ENCODE measurements at places on chromosomes 5 and 9.

DNA sequence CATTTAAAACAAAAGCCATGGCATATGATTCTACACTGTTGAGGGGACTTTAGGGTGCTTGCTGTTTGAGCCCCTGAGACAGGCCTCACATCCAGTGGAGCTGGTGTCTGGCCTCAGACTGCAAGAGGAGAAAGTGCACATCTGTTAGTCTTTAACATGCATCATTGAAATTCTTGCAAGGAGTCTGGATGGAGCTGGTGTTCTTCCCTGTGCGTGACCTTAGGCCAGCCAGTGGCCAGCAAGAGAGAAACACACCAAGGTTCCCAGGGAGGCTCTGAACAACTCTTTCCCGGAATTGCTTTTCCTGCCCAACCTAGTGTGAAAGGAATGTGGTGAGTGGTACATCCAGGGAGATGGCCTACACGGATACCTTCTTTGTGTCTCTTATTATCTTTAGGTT, 282.8 kb upstream of the TNC start:
- peak; percentile 93 for DNase-seq

DNA sequence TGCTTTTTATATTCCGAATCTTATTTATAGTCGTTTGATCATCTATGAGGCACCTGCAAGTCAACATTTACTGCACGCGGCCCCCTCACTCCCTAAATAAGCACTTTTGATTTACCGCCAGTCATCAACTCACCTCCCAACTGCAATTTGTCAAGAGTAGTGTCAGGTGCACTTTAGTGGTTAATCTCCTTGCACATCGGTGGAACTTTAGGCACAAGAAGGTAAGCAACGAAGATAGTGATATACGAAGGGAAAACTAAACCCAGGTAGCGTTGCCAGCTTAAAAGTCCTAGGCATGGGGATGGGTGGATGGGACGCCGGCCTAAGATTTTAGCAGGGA, 513 bp upstream of the RNF180 start:
- no peak for DNase-seq

DNA sequence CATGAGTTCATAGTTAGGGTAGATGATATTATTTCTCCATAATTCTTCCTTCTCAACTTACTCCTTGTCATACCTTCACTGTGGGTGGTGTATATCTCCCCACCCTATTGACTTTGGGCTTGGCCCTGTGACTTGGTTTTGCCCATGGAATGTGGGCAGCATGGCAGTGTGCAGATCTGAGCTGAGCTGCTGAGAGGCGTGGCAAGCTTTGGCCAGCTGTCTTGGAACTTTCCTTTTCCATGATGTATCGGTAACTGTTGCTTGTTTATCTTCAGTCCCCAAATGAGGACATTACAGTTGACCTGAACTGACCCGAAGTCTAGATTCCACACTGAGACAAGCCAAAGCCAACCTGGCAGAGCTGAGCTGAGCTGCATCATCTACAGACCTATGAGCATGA, 70.4 kb downstream of the RALGPS1 start:
- DNase-seq = peak; percentile 7

- no peak for DNase-seq
These were observed 76.7 kb upstream of the IL6ST start for GRCh38 chr5:56071470-56071869.

GRCh38 chr9:124929464-124929863, 11.4 kb downstream of the GOLGA1 start:
- DNase-seq = no peak

DNA sequence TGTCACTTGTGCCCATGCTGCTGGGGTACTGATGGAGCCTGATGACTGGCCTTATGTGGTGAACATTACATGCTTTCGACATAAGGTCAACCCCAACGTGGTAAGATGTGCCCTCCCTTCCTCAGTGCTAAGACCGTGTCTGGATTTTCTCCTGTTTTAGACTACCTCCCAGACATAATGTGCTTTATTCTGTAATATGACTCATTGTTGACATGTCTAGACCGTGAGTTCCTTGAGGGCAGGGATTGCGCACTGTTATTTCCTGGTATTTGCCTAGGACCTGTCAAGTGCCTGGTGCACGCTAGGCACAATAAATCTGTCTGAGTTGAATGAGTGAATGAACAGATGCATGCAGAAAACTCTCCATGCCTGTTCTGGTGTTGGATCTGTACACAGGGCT, 346.0 kb downstream of the KDM4C start:
- DNase-seq = no peak

GRCh38 chr5:103904651-103905050, 342.1 kb upstream of the NUDT12 start:
- DNase-seq = no peak

- peak; percentile 36 for DNase-seq
These were observed 395.4 kb upstream of the WWC1 start for GRCh38 chr5:167895899-167896659.

- peak; percentile 5 for DNase-seq
These were observed 37.9 kb upstream of the GABRP start for GRCh38 chr5:170745481-170746071.

GRCh38 chr9:20538956-20539355, 83.3 kb downstream of the MLLT3 start:
- DNase-seq = peak; percentile 46

GRCh38 chr9:33476503-33476902, 2.8 kb upstream of the NOL6 start:
- DNase-seq = no peak

DNA sequence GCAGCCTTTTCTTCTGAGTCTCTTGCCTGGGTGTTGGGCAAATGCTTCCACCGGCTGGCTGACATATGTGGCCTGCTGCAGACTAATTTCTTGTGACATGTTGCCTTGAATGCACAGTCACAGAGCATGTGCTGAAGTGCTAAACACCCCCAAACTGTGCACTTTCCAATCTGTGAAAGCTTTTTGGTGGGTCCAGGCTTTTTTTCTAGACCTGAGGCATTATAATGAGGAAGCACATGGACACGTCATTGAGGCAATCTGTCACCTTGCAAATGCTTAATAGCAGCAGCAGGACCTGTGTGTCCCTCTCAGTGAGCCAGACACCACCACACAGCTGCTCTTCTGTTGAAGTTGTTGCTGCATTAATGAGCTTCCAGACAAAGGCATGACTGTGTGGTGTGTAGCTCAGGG, 274.7 kb downstream of the ELAVL2 start:
- DNase-seq = no peak

GRCh38 chr5:14834584-14835550, 36.7 kb downstream of the ANKH start:
- DNase-seq = no peak

GRCh38 chr9:69715096-69715495, 42.9 kb upstream of the APBA1 start:
- no peak for DNase-seq

DNA sequence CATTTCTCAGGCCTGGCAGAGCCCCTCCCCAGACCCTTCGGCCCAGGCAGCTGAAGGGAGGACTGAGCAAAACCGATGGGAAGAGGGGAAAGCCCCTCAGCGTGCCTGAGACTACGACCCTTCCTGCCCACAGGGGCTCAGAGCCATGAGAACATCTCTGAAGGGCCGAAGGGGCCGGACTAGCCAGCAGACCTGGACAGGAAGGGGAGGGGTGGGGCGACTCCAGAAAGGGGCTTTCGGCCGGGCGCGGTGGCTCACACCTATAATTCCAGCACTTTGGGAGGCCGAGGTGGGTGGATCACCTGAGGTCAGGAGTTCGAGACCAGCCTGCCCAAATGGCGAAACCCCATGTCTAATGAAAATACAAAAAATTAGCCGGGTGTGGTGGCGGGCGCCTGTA, 85.8 kb upstream of the PHYKPL start:
- no peak for DNase-seq

GRCh38 chr5:61667525-61668218, 335.6 kb downstream of the ZSWIM6 start:
- no peak for DNase-seq

- DNase-seq = no peak
These were observed 1379.3 kb upstream of the ACO1 start for GRCh38 chr9:31005086-31005665.

DNA sequence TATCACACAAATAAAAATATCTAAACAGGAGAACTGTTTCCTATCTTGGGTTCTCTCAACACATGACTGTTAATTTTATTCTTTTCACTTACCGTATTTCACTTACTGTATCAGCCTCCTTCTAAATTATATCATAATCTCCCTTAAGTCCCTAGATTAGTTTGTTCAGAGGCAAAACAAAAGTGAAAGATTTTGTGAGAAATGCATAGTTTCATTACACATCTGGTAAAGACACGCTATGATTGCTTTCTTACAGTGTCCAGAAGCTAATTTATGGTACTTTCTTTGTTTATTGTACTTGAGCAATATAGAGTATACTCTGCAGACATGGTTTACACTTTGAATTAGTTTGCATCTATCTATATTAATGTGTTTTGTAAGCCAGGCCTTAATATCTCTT, 159.7 kb upstream of the TLX3 start:
- DNase-seq = no peak

GRCh38 chr9:35646153-35646532, 4.6 kb downstream of the SIT1 start:
- no peak for DNase-seq

DNA sequence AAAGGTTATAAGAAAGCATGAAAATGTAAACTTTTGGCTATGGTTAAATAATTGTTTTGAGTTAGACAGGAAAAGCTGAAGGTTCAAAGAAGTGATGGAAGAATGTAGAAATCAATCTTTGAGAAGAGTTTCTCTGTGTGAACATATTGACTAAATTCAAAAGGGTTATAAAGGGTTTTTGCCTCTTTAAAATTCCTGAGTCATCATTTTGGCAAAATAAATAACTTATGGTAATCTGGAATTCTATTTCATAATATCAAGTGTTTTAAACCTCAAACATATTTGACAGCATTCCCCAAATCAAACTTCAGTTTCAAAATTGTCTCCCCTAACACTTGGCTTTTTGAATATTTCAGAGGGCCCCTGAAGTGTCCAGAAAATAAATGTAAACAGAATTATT, 60.6 kb upstream of the SPINK5 start:
- no peak for DNase-seq

DNA sequence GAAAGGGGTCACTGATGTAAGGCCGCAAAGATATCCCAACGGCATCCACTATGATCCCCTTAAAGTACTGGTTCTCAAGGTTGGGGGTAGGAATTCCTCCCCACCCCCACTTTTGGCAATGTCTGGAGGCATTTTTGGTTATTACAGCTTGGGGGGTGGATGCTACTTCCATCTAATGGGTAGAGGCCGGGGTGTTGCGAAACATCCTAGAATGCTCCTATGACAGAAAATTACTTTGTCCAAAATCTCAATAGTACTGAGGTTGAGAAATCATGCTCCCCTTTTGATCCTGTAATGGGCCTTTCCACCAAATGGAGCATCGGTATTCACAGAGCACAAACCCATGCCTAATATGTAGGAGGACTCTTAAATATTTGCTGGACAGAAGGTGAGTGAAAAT, 20.8 kb upstream of the TCERG1 start:
- DNase-seq = no peak

DNA sequence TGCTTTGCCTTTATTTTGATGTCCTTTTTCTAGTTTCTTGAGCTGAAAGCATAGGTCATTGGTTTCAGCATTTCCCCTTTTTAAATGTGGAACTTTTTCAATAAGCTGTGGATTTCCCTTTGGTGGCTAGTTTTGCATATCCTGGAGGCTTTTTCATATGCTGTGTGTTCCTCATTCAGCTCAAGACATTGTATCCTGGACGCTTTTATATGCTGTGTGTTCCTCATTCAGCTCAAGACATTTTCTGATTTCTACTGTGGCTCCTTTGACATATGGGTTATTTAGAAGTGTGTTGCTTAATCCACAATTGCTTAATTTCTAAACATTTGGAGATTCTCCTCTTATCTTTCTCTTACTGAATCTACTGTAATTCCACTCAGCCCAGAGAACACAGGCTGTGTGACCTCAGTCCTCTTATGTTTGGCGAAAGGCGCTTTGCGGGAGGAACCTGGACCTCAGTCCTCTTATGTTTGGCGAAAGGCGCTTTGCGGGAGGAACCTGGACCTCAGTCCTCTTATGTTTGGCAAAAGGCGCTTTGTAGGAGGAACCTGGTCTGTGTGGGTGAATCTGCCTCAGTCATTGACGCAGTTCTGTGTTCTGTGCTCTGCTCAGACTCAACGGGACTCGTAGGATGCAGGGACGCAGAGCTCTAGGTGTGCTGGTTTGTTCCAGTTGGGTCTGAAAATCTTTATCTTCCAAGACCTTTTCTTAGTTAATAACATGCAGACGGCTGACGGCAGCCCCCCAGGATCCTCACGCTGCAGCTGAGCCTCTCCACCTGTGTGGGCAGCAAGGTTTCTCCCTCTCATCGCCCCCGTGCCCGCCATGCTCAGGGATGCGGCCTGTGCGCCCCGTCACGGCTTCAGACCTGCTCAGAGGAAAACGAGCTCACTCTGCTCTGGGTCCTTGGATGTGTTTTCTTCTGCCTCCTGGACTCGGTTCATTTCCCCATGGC, 6.0 kb upstream of the SLC9A3 start:
- no peak for DNase-seq

DNA sequence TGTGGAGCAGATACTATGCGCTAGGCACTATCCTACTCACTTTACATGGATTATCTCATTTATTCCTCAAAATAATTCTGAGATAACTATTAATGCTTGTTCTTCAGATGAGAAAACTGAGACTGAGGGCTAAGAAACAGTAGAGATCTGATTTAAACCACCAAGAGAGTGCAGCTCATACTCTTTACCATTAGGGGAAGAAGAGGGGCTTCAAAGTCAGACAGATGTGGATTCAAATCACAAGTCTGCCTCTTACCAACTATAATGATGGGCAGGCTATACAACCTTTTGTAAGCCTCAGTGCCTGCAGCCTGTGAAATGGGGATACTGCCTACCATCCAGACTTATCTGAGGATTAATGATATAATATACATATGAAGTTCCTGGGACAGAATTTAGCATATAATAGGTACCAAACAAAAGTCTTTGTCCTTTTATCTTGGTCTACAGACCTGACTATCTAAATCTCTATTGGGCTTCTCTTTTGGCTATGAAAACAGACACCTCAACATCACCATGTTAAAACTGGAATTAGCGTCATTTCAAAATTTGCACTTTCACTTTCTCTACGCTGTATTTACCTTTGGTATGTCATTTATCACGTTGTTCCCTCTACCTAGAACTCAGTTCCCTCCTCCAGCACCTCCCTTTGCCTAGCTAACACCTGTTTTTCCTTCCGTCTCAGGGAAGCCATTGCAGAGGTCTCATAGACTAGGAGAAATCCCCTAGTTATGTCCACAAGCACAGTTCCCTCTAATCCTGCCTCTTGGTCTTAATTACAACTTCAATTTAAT, 13.8 kb upstream of the TMEM267 start:
- DNase-seq = no peak

DNA sequence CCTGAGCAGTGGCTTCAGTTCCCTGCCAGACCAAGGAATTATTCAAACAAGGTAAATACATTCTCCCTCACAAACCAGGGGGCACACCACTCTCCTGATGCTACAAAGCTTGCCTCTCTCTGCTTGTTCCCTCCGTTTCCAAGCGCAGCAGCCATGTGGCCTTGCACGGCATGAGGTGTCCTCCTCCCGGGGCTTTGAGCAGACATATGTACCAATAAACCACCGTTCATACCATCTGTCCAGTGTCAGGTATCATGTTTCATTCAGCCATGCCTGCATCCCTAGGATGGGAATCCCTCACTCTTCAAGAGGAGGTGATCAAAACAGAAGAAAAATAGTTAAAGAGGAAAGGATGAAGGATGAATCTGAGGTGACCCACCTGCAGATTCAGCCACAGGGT, 282.7 kb downstream of the ENC1 start:
- DNase-seq = no peak

Data from AG08395 (cell line).